ENCODE measurements at places on chromosomes 5 and 9.

DNA sequence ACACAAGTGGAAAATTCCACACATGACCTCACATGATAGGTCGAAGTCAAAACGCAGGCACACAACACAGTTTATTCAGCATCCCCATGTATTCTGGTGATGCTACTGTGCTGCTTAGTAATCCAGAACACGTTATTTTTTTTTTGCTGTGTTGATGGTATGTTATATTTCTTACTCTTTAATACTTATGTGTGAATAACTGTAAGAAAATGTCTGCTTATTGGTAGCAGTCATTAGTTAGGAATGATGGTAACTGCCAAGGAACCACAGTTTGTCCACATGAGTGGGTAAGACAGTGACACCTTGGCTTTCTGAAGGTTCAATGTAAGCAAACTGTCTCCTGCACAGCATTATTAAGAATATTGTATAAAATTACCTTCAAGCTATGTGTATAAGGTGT, 107.7 kb upstream of the DAPK1 start:
- no peak for DNase-seq

DNA sequence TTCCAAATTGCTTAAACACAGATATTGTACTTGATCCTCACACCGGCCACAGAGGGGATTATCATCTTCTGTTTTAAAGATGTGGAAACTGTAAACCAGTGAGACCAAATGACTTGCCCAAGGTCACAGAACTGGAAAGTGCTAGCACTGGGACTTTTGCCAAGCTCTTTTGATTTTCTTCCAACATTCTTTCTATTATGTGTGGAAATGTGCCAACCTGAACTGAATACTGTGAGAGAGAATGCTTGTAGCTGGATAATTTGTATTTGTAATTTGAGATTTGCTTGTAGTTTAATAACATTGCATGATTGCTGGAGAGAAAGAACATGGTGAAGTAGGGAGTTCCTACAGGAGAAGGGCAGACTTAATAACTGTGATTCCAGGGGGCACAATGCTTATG, 977.9 kb upstream of the NUDT12 start:
- no peak for DNase-seq

GRCh38 chr9:133050781-133051180, 11.0 kb upstream of the CEL start:
- DNase-seq, result peak; percentile 95

GRCh38 chr5:145324767-145325479, 510.2 kb downstream of the PRELID2 start:
- DNase-seq, result no peak

GRCh38 chr5:170648541-170648940, 135.0 kb upstream of the GABRP start:
- DNase-seq, result no peak

DNA sequence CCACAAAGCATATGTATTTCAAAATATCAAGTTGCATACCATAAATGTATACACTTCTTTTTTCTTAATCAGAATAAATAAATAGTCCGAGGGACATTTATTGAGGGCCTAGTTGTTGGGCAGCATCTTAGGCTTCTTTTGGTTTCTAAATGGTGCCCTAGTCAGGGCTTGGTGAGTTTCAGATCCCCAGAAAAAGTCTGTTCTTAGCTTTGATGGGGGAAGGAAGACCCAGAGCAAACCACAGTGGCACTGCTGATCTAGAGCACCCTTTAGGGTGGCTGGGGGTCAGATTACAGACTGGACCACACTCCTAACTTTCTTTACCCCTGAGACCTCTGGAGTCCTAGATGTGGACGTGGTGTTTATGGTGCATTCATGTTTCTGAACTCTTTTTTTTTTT, 97.8 kb downstream of the C9orf152 start:
- no peak for DNase-seq

- peak; percentile 87 for DNase-seq
Measured at GRCh38 chr5:142014911-142015584, 2.2 kb upstream of the GNPDA1 start.

- DNase-seq, result no peak
Measured at GRCh38 chr5:43338862-43339261, 25.6 kb upstream of the HMGCS1 start.

- peak; percentile 51 for DNase-seq
Measured at GRCh38 chr5:64665243-64665642, 25.1 kb upstream of the SHISAL2B start.

- no peak for DNase-seq
Measured at GRCh38 chr5:127097278-127097677, 24.0 kb upstream of the C5orf63 start.

DNA sequence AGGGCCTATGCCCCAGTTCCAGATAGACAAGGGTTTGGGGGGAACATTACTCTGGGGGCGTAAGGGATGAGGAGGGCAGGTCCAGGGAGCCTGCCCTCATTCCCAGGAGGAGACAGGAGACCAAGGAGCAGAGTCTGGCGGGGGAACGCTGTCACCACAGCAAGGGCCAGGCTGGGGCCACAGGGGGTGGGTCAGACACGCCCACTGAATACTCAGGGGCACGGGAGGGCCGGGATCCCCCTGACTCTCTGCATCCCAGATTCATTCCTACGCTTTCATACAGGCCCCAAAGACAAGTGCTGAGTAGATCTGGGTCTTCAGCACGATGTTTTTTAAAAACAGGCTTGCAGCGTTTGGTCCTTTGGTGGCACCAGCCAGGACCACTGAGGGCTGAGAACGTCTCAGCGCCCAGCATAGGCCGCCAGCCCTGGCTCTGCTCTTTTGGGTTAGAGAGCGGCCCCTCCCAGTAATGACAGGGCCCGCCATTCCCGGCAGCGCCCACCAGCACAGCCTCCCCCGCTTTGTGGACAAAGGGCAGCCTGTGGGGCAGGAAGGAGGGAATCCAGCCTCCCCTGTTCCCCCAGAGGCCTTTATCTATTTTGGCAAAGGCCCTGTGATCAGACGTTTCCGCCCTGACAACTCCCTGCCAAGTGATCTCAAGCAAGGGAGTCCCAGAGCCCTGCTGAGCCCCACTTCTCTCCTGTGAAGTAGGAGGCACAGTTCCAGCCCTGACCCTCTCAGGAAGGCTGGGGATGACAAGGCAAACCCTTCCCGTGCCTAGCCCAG, 24.9 kb downstream of the NEK6 start:
- no peak for DNase-seq

GRCh38 chr9:19516348-19516747, 107.5 kb downstream of the ACER2 start:
- DNase-seq, result no peak

DNA sequence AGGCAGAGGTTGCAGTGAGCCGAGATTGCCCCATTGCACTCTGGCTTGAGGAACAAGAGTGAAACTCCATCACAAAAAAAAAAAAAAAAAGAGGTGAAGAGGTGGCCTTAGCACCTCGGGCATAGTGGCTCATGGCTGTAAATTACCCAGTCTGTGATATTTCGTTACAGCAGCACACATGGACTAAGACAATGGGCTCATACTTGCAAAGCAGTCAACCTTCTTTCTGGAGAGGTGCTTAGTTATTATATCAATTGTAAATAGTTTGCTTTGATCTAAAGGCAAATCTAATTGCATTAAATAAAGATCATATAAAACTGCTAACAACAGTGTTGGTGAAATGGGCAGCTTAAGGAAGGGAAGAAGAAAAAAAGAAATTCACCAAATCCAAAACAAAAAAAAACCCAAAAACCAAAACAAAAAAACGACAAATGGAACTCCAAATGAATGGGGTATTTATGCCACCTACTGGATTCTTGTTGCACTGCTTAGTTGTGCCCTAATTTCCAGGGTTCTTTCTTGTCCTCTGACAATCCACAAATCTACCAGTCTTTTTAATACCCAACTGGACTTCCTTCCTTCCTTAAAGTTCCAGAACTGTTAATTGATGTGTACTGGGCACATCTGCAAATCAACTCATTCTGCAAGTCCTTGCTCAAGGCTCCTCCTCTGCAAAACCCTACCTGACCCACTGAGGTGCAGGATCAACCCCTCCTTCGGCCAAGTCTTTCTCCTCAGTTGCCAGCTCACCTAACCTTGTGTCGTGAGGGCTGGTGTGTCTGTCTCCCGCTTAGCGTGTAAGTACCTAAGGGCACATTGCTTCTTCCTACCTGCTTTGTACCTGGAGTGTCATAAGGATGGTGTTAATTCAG, 35.0 kb upstream of the DMRT1 start:
- DNase-seq, result peak; percentile 4

GRCh38 chr5:177478711-177479646, 5.5 kb upstream of the DBN1 start:
- DNase-seq, result peak; percentile 68

GRCh38 chr9:38226491-38226951, 157.5 kb upstream of the SHB start:
- DNase-seq, result peak; percentile 87

- DNase-seq, result no peak
Measured at GRCh38 chr9:122941582-122942234, 888 bp downstream of the RABGAP1 start.

DNA sequence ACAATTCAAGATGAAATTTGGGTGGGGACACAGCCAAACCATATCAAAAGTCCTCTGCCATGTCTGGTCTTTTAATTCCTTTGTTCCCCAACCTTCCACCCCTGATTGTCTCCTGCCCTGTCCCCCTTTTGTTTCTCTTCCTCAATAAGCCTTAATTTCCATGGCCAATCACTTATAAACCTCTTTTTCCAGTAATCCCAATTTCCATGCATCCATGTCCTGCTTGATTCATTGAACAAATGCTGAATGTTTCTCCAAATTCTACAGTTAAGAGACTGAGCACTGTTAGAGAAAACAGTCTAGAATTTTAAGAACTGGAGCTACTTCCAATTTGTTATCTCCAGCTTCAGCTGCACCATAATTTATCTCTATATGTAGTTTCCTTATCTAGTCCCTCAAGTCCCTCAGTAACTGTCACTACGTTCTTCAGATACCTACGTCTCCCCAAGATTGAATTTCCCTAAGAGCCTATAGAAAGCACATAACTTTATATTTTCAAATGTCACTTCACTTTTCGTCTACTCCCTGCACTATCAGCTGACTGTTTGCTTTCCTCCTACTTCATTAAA, 34.2 kb downstream of the TARS1 start:
- no peak for DNase-seq

DNA sequence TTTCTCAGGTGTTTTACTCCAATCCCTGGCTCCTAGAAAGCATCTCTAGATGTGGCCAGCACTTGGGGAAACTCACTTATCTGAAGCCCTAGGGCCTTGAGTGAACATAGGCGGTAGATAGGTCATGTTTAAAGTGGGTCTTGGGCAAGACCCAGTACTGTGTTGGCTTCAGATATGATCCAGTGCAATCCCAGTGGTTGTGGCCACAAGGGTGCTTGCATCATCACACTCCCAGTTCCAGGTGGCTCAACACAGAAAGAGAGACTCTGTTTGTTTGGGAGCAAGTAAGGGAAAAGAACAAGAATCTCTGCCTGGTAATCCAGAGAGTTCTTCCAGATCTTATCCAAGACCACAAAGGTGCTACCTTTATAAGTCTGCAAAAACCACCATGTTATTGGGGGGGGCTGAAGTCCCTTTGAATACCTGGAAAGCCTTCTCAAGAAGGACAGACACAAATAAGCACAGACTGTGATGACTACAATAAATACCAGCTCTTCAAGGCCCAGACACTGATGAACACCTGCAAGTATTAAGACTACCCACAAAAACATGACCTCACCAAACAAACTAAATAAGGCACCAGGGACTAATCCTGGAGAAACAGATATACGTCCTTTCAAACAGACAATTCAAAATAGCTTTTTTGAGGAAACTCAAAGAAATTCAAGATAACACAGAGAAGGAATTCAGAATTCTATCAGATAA, 114.7 kb downstream of the LURAP1L start:
- no peak for DNase-seq

All from DMS53 (cell line).